Tibial artery (tissue), 4 donors: ENCODE measurements at places on chromosomes 6 and 20.
A peak's percentile ranks its signal among the peaks of the same experiment; 100 is the strongest.

DNA sequence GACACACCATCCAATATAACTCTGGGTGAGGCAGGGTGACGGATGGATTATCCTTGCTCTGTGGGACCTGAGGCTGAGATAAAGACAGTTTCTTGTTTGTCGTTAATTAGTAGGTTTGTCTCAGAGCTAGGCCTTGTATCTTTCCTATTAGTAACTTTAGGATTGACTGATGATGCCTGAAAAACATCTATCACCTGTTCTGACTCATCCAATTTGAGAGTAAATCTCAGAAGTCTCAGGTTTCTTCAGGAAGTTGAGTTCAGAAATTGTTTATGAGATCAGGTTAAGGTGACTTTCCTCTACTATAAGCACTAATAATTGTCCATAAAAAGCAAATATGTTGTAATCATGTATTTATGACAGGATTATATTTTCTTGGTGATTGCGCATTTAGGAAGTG lies 129.5 kb upstream of the SUPT3H start:
- no peaks in the 10 kb centered on the region for H3K36me3 ChIP-seq
- H3K27ac ChIP-seq, result no peak overlapping the region
- H3K27me3 ChIP-seq, result no peaks in the 10 kb centered on the region

GRCh38 chr6:24273096-24273870 lies 84.6 kb downstream of the DCDC2 start:
- no peaks in the 10 kb centered on the region for H3K36me3 ChIP-seq
- no peaks in the 10 kb centered on the region for H3K27me3 ChIP-seq
- no peak overlapping the region for H3K27ac ChIP-seq
- no peaks in the 10 kb centered on the region for H3K4me1 ChIP-seq
- no peak overlapping the region for H3K4me3 ChIP-seq

- H3K27ac ChIP-seq, result no peak overlapping the region
- H3K4me1 ChIP-seq, result no peaks in the 10 kb centered on the region
- H3K27me3 ChIP-seq, result no peaks in the 10 kb centered on the region
- H3K4me3 ChIP-seq, result no peak overlapping the region
- peaks cover 76% of the 10 kb centered on the region for H3K36me3 ChIP-seq
- peak; percentile 16 for DNase-seq
Observed at GRCh38 chr6:15516923-15517560, 145.8 kb downstream of the DTNBP1 start.

DNA sequence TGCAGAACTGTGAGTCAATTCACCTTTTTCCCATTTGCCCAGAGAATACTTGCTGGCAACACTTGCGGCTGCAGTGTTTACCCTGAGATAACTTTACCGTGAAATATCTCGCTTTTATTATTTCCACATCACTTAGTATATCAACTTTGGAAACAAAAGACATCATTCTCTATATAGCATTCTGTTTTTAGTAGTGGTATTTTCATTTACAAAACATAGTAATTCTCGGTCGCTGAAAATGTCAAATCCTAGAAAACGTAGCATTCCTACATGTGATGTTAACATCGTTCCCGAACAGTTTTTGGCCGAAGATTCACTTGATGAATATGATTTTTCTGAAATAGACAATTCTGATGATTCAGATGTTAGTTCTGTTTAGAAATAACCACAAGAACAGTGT lies 52.0 kb downstream of the NHLRC1 start:
- H3K27ac ChIP-seq, result no peak overlapping the region
- H3K4me3 ChIP-seq, result no peak overlapping the region
- H3K4me1 ChIP-seq, result no peaks in the 10 kb centered on the region
- no peak for DNase-seq
- H3K36me3 ChIP-seq, result no peaks in the 10 kb centered on the region

- no peaks in the 10 kb centered on the region for H3K36me3 ChIP-seq
- no peaks in the 10 kb centered on the region for H3K27me3 ChIP-seq
- no peak for DNase-seq
- H3K4me3 ChIP-seq, result no peak overlapping the region
- no peak overlapping the region for H3K27ac ChIP-seq
Observed at GRCh38 chr6:159931112-159931511, 37.8 kb upstream of the IGF2R start.

GRCh38 chr6:118324116-118324515 lies 224.0 kb upstream of the PLN start:
- peak overlapping the region; percentile 88 for H3K27ac ChIP-seq
- H3K4me3 ChIP-seq, result no peak overlapping the region
- DNase-seq, result no peak
- H3K4me1 ChIP-seq, result peaks cover 50% of the 10 kb centered on the region
- no peaks in the 10 kb centered on the region for H3K36me3 ChIP-seq

DNA sequence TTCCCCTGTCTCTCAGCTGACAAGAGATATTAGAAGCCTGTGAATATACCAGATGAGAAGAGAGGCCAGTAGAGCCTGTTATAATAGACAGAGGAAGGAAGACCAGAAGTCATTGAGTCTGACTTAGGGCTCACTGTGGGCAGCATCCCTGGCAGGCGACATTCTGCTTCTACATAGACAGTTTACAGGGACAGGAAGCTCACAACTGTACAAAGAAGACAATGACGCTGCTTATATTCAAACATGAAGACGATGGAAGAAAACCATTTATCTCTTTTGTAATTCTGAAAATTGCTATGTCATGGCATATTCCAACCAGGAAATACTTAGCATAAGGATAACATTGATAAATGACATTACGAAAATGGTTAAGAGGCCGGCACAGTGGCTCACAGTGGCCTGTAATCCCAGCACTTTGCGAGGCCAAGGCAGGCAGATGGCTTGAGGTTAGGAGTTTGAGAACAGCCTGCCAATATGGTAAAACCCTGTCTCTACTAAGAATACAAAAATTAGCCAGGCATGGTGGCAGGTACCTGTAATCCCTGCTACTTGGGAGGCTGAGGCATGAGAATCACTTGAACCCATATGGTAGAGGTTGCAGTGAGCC lies 170.9 kb downstream of the UBE3D start:
- peaks cover 4% of the 10 kb centered on the region for H3K36me3 ChIP-seq
- no peak for DNase-seq
- no peak overlapping the region for H3K27ac ChIP-seq
- no peaks in the 10 kb centered on the region for H3K4me1 ChIP-seq

DNA sequence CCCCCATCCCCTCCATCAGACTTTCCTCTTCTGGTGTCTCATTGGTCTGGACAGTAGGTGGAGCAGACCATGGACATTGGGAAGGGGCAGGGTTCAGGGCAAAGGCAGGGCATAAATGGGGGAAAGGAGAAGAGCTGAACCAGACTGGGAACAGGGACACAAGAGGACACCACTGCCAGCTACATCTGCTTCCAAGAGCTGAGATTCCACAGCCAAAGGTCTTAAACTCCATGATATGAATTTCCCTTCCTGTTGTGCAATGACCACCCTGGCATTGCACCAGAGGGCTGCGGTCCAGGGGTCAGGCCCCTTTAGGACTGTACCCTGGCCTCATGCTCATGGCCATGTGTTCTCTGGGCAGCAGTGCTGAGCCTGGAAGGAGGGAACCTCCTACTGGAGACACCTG lies 137.9 kb downstream of the MAFB start:
- H3K36me3 ChIP-seq, result no peaks in the 10 kb centered on the region
- no peaks in the 10 kb centered on the region for H3K4me1 ChIP-seq
- H3K27ac ChIP-seq, result no peak overlapping the region

DNA sequence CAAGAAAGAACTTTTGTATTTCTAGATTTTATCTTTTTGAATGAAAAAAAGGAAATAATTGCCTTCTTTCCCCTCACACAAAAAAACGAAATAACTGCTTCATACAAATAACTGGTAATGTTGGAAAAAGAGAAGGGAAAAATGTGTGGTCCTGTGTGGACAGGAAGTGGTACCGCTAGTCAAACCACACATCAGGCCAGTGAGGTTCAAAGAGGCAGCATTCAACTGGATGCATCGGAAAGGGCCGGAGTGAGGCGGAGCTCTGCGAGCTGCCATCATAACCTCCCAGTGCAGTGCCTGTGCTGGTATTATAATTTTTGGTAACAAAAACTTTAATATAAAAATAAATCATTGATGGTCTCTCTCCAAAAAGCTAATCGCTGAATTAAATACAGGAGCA lies 111.2 kb downstream of the IRF4 start:
- H3K4me1 ChIP-seq, result no peaks in the 10 kb centered on the region
- no peaks in the 10 kb centered on the region for H3K27me3 ChIP-seq
- no peak overlapping the region for H3K4me3 ChIP-seq
- H3K36me3 ChIP-seq, result peaks cover 23% of the 10 kb centered on the region

DNA sequence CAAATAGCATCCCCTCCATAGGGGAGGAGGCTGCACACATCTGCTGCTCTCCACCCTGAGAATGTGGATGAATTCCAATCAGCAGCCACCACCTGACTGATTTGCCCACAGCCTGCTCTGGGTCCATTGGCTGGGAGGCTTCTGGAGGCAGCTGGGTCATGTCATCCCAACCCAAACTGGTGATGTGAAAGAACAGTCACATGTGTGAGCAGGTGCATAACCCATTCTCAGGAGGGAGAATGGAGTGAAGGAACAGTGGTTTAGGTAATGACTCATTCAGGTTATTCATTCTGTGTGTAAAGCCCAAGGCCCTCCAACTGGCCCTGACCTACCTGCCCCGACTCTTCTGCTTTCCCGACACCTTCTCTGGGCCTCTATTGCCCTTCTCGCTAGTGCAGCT lies 90.9 kb upstream of the GCM1 start:
- H3K4me1 ChIP-seq, result no peaks in the 10 kb centered on the region
- no peak for DNase-seq
- no peak overlapping the region for H3K27ac ChIP-seq

- no peaks in the 10 kb centered on the region for H3K4me1 ChIP-seq
- no peaks in the 10 kb centered on the region for H3K27me3 ChIP-seq
- no peaks in the 10 kb centered on the region for H3K36me3 ChIP-seq
- no peak overlapping the region for H3K4me3 ChIP-seq
- no peak for DNase-seq
Observed at GRCh38 chr6:10576226-10576625, 55.1 kb downstream of the GCNT2 start.

GRCh38 chr6:21946298-21946783 lies 350.5 kb downstream of the PRL start:
- no peak for DNase-seq
- peaks cover 52% of the 10 kb centered on the region for H3K4me1 ChIP-seq
- no peak overlapping the region for H3K27ac ChIP-seq
- H3K36me3 ChIP-seq, result no peaks in the 10 kb centered on the region
- H3K4me3 ChIP-seq, result no peak overlapping the region

- no peaks in the 10 kb centered on the region for H3K36me3 ChIP-seq
- H3K4me3 ChIP-seq, result no peak overlapping the region
- H3K27ac ChIP-seq, result no peak overlapping the region
Observed at GRCh38 chr20:24867556-24867955, 81.5 kb upstream of the CST7 start.

DNA sequence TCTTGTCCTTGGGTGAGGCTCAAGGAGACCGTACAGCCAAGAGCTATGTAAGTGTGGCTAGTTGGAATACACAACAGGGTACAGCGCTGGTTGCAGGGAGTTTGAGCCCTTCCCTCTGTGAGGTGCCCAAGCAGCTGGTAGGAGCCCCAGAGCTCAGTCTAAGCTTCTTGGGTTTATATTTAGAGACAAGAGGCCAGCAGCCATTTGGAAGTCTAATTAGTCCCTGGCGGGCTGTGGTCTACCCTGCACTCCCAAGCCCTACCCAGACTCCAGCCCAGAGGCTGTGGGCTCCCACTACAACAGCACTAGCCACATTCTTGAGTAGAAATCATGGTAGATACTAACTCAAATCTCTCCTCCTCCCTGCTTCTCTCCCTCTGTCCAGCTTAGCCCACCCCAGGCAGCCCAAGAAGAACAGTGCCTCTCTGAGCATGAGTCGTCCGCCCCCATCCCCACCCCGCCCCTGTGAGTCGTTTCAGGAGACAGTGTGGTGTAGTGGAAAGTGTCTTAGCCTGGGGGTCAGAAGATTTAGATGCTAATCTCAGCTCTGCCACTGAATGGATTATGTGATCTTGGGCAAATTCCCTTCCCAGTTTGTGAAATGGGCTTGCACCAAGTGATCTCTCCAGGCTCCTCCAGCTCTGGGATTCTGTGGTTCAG lies 37.8 kb downstream of the EIF2S2 start:
- no peaks in the 10 kb centered on the region for H3K4me1 ChIP-seq
- DNase-seq, result no peak
- H3K36me3 ChIP-seq, result peaks cover 51% of the 10 kb centered on the region
- H3K27me3 ChIP-seq, result no peaks in the 10 kb centered on the region
- H3K27ac ChIP-seq, result no peak overlapping the region

GRCh38 chr6:163166507-163166906 lies 248.0 kb upstream of the QKI start:
- no peak for DNase-seq
- H3K27me3 ChIP-seq, result no peaks in the 10 kb centered on the region
- no peaks in the 10 kb centered on the region for H3K4me1 ChIP-seq
- H3K4me3 ChIP-seq, result no peak overlapping the region
- no peaks in the 10 kb centered on the region for H3K36me3 ChIP-seq

DNA sequence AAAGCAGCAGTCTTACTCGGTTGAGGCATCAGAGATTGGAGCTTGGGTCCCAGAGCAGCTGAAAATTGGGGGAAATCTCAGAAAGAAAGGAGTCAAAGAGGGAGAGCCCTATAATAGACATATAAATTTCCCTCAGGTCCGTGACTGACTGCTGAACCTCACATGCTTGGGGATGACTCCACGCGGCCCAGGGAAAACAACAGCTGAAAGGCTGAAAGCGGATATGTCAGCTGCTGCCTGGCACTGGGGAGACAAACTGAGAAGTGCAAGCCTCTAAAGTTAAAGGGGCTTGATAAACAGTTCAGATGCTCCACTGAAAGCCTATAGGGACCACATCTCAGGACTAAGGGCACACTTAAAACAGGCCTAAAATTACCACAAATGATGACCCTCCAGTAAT lies 255.9 kb upstream of the RIN2 start:
- peaks cover 7% of the 10 kb centered on the region for H3K4me1 ChIP-seq
- no peak for DNase-seq
- no peaks in the 10 kb centered on the region for H3K36me3 ChIP-seq
- no peaks in the 10 kb centered on the region for H3K27me3 ChIP-seq
- H3K4me3 ChIP-seq, result no peak overlapping the region

GRCh38 chr20:9179193-9179802 lies 110.4 kb downstream of the PLCB4 start:
- no peaks in the 10 kb centered on the region for H3K36me3 ChIP-seq
- no peak overlapping the region for H3K27ac ChIP-seq

GRCh38 chr20:8454137-8454712 lies 322.2 kb downstream of the PLCB1 start:
- no peak overlapping the region for H3K27ac ChIP-seq
- H3K4me3 ChIP-seq, result no peak overlapping the region
- DNase-seq, result no peak

- H3K36me3 ChIP-seq, result peaks cover 67% of the 10 kb centered on the region
- H3K4me1 ChIP-seq, result peaks cover 24% of the 10 kb centered on the region
- no peak overlapping the region for H3K4me3 ChIP-seq
- H3K27me3 ChIP-seq, result no peaks in the 10 kb centered on the region
- H3K27ac ChIP-seq, result peak overlapping the region; percentile 7
Observed at GRCh38 chr6:157200117-157200516, 123.2 kb downstream of the TMEM242 start.

GRCh38 chr20:1319051-1319450 lies 9.9 kb downstream of the SDCBP2 start:
- H3K4me3 ChIP-seq, result no peak overlapping the region
- no peaks in the 10 kb centered on the region for H3K27me3 ChIP-seq
- no peak overlapping the region for H3K27ac ChIP-seq
- DNase-seq, result no peak
- no peaks in the 10 kb centered on the region for H3K36me3 ChIP-seq

GRCh38 chr20:3738111-3739053 lies 5.9 kb downstream of the HSPA12B start:
- H3K27me3 ChIP-seq, result peaks cover 5% of the 10 kb centered on the region
- H3K27ac ChIP-seq, result no peak overlapping the region
- no peak overlapping the region for H3K4me3 ChIP-seq

GRCh38 chr6:32459781-32460424 lies 20.2 kb downstream of the HLA-DRA start:
- H3K36me3 ChIP-seq, result no peaks in the 10 kb centered on the region
- no peak overlapping the region for H3K4me3 ChIP-seq
- no peaks in the 10 kb centered on the region for H3K4me1 ChIP-seq
- no peak overlapping the region for H3K27ac ChIP-seq
- no peak for DNase-seq
